NCI-H1092 treated with DMSO at 0.1 percent for 48 hours (cell line): ENCODE measurements at places on chromosomes 12 and 14.
A peak's percentile ranks its signal among the peaks of the same experiment; 100 is the strongest.

- DNase-seq, result no peak
Measured at GRCh38 chr12:66661357-66661756, 17.5 kb downstream of the GRIP1 start.

- DNase-seq, result no peak
Measured at GRCh38 chr14:68293404-68293803, 473.8 kb downstream of the RAD51B start.

GRCh38 chr12:15580431-15580830, 208.8 kb downstream of the EPS8 start:
- no peak for DNase-seq

GRCh38 chr14:81436296-81437138, 36.4 kb upstream of the STON2 start:
- DNase-seq, result peak; percentile 84

GRCh38 chr12:120292411-120292660, 633 bp upstream of the RNU4-2 start:
- peak; percentile 52 for DNase-seq

GRCh38 chr12:118164798-118165486, 29.0 kb downstream of the PEBP1 start:
- DNase-seq, result peak; percentile 12

GRCh38 chr14:69613312-69614073, 2.1 kb downstream of the SUSD6 start:
- DNase-seq, result no peak

DNA sequence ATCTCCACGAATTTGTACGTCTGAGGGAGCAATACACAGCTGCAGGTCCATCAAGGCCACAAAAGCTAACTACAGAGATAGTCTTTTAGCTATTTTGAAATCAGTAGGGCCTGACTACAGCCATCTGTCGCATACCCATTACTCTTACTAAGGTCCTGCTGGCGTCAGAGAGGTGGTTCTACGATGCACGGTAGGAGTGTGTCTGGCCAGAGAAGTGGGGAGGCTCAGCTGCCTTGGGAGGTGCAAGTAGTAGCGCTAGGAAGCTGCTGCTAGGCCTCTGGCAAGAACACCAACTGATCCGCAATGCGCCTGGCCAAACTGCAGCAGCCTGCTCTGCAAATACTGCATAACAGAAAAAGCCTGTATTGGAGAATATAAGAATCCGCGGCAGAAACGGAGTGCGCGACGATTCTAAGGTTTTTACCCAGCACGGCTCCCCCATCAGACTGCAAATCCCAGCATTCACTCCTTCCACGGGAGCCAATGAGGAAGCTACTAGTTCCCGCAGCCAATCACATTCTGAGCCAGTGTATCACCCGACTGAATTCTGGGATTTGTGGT, 743 bp upstream of the CAND1 start:
- DNase-seq, result no peak

DNA sequence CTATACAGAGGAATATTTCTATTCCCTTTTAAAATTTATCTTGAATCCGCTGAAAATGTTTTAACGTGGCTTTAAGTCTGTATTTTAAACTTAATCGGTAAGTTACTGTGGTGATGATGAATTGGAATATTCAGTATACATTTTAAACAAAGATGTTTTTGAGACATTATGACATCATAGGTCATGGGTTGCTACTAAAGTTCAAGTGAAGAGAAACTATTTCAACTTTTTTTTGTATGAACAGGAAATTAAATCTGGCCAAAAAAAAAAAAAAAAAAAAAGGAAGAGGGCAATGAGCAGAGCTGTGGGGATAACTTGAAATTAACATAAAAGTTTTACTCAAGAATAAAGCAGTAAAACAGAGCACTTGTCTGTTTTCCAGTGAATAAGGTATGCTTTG, 109.0 kb downstream of the PLEKHA5 start:
- no peak for DNase-seq

DNA sequence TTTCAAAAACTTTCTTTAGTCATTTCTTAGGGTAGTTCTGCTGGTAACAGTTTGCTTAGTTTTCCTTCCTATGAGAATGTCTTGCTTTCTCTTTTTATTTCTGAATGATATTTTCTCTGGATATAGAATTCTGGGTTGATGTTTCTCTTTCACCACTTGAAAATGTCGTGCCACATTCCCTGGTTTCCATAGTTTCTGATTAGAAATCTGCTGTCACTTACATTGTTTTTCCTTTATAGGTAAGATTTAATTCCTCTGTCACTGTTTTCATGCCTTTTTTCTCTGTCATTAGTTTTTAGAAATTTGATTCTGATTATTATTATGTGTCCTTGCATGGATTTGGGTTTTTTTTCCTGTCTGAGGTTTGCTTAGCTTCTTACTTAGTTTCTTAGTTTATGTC, 77.3 kb upstream of the PCNX4 start:
- DNase-seq, result no peak

GRCh38 chr12:119005085-119005484, 23.7 kb downstream of the SRRM4 start:
- DNase-seq, result no peak

- DNase-seq, result no peak
Measured at GRCh38 chr12:114669401-114670290, 14.3 kb downstream of the TBX3 start.

DNA sequence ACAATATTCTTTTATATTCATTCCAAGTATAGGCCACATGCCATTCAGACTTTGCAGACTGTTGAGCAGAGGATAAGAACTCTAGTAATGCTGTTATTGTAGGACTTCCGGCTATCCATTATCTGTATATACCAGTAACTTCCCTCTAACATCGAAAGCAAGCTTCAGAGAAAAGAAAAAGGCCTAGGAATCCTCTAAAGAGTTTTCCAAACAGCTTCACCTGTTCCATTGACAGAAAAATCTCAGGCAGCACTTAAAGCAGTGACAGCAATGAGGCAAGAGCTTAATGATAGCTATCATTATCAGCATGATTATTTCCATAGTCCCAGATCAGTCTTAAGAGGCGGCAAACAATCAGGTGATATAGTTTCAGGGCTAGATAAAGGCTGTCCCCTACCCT, 1.8 kb downstream of the CPNE8 start:
- DNase-seq, result no peak

DNA sequence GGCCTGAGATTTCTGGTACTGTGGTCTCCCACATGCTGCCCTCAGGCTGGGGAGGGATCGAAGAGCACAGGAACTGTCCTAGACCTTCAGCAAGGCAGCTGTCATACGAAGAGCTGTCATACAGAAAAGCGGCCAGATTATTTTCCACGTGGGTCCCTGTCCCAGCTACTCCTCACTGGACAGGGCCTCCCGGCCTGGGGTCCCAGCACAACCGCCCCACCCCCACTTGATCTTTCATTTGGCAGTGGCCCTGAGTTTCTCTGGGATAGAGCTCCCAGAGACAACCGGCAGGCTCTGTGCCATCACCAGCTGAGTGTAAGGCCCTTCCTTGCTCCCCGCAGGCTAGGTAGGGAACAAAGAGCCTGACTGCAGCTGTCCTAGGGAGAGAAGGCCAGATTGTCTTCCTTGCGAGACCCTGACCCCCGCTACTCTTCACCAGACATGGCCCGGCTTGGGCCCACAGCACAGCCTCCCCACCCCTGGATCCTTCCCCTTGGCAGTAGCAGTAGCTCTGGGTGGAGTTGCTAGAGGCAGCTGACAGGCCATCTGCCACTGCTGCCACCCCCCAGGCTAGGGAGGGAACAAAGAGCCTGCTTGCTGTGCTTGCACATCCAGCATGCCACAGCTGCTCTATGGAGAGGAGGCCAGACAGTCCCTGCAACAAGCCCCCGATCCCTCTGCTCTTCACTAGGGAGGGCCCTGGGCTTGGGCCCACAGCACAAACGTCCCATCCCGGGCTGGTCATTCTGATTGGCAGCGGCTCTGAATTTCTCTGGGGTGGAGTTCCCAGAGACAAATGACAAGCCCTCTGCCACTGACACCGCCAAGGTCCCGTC, 3.1 kb upstream of the OR4N2 start:
- DNase-seq, result peak; percentile 84

- no peak for DNase-seq
Measured at GRCh38 chr14:72454388-72455160, 439.3 kb downstream of the DPF3 start.

- no peak for DNase-seq
Measured at GRCh38 chr12:12807970-12808702, 5.0 kb upstream of the DDX47 start.

DNA sequence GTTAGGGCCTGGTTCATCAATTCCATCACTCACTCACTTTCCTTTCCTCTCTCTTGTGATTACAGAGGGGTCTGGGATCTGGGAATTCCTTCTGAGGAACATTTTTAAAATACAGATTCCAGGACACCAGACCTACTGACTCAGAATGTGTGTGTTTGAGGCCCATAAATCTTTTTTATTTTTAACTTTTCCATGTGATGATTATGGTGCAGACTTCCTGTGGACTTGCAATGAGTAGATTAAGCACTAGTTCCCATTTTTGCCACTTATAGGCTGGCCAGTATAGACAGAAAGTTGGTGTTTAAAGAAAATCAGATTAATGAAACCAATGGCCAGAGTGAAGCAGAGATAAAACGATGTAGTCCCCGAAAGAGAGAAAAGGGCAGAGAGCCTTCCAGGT, 28.1 kb downstream of the SLC41A2 start:
- no peak for DNase-seq

DNA sequence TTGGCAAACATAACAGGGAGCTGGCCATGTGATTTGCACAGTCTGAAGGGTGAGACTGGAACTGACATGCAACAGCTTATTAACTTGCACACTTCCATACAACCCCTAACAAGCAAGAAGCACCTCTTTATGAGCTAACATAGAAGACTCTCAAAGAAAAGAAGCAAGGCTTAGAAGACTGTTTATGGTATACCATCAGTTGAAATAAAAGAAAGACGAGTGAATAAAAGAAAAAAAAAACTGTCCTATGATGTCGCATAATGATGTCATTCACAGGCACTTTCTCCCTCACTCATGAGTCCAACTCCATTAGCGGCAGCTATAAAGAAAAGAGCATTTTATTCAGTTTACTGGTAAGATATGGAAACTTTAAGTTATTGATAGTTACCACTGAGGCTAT, 3.3 kb upstream of the MDM1 start:
- DNase-seq, result no peak

GRCh38 chr12:78192979-78193378, 362.3 kb downstream of the NAV3 start:
- peak; percentile 9 for DNase-seq

GRCh38 chr14:33756833-33757232, 194.0 kb downstream of the EGLN3 start:
- no peak for DNase-seq

- DNase-seq, result no peak
Measured at GRCh38 chr14:34437729-34438080, 24.3 kb downstream of the SPTSSA start.

GRCh38 chr12:46770501-46771183, 55.2 kb downstream of the SLC38A4 start:
- no peak for DNase-seq

GRCh38 chr14:51715250-51715649, 63.5 kb downstream of the FRMD6 start:
- DNase-seq, result no peak

- DNase-seq, result no peak
Measured at GRCh38 chr14:68781161-68782021, 11.5 kb downstream of the ZFP36L1 start.

DNA sequence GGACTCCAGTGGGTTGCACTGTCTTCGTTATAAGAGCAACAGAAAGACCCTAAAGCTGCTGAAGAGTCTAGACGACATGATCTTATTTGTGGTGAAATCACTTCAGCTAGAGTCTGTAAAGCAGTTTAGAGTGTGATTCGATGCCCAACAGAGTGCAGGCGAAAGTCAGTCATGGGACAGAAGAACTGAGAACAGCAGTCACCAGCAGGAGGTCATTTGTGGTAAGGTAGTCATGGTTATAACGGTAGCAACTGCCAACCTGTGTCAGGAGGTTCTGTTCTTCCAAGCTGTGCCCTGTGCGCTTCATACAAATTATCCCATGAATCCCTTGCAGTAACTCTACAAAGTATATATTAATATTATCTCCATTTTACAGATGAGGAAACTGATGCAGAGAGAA, 954.1 kb downstream of the AACS start:
- DNase-seq, result no peak

- DNase-seq, result no peak
Measured at GRCh38 chr14:94897561-94897960, 127.6 kb upstream of the GSC start.

DNA sequence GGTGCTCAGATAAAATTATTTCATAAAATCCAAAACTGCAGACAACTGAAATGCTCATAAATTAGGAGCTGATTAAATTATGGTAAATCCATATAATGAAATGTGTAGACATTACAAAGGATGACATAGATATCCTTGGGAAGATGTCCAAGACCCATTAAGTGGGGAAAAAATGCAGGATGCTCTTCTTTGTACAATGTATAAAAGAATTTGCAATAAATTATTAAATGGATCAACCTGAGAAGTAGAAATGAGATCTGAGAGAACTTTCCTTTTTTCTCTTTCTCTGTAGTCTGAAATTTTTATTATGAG, 336.4 kb upstream of the E2F7 start:
- DNase-seq, result no peak

- DNase-seq, result no peak
Measured at GRCh38 chr12:80681-81190, 14.2 kb downstream of the IQSEC3 start.

GRCh38 chr12:76586764-76587395, 27.3 kb upstream of the OSBPL8 start:
- DNase-seq, result peak; percentile 1

DNA sequence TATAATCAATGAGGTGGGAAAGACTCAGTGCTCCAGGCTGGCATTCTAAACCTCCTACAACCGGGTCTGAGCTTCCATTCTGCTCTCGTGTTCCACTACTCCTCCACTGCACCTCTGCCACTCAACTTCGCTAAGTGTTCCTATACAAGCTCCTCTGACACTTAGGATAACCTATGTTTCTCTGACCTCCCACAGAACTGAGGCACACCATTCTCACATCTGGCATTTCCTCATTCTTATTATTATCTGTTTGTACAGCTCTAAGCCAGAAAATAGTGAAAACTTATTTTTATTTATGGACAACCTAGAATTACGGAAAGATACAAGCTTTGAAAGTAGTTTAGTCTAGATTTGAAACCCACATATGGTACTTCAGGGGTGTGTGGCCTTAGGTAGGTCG, 127.0 kb downstream of the MED13L start:
- no peak for DNase-seq

- DNase-seq, result no peak
Measured at GRCh38 chr14:23115039-23115731, 3.9 kb downstream of the CEBPE start.

DNA sequence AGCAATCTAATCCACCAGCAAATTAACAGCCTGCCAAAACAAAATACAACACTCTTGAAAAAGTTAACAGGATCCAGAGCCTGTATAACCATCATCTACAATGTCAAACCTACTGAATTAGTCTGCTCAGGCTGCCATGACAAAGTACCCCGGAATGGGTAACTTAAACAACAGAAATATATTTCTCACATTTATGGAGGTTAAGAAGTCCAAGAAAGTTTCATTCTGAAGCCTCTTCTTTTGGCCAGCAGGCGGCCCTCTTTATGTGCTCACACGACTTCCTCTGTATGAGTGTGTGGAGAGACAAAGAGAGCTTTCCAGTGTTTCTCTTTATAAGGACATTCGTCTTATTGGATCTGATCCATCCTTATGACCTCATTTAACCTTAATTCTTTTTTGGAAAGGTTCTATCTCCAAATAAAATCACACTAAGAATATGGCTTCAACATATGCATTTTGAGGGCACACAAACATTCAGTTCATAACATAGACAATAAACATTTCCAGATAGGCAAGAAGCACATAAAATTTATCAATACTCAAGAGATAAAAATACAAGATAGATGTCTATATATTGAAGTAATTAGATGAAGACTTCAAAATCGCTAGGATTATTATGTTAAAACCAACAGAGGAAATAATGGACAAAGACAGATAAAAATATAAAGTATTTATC, 5.9 kb upstream of the RERG start:
- peak; percentile 77 for DNase-seq

- DNase-seq, result no peak
Measured at GRCh38 chr12:27061317-27061716, 21.1 kb downstream of the C12orf71 start.
